ENCODE measurements at places on chromosomes 11 and 22.

DNA sequence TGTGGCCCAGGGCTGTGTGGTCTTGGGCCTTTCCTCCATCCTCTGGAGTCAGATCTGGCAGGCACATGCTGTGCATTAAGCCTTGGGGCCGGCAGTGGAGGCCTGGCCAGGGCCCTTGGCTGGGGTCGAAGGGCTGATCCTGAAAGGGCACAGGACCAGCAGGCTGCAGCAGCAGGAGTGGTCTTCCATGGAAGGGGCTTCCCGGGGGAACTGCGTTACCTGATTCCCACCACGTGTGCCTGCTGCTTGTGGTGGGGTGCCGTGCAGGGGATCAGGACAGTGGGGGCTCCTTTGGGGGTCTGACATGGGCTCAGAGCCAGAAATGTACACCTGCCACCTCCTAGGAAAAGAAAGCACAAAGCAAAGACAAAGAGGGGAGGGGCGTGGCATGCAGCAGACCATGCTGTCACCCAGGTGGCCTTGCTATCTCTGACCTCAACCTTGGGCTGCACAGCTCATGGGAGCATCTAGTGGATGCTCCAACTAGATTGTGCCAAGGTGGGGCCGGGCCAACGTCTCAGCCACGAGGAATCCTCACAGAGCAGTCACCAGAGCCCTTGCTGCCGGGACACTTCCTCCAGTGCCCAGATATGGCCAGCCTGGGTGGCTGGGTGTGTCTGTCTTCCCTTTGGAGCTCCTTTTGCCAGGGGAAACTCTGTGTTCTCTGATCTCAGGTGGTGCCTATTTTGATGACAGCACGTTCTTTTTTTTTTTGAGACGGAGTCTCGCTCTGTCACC lies 17.9 kb upstream of the YPEL1 start:
- DNase-seq: no peak

- no peak for DNase-seq
Observed at GRCh38 chr11:66569076-66569475, 670 bp upstream of the CTSF start.

DNA sequence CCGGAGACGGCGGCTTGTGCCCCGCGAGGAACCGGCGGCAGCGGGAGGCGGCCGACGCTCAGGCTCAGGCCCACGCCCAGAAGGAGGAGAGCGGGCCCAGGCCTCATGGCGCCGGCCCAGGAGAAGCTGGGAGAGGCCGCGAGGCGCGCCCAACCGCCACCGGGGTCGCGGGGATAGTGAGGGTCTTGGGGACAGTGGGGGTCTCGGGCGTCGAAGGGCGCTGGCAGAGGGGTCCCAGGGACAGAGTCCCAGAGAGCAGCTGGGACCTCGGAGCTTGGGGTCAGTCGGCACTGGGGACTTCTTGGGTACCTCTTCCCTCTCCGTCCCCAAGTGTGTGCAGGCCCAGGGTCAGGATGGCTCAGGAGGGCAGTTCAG lies at the start of gene PKDREJ:
PKDREJ (minus strand) TSS at position 128 of the 375 bp plus-strand sequence; CDS start at position 107, 21 bp downstream.
- DNase-seq: no peak

DNA sequence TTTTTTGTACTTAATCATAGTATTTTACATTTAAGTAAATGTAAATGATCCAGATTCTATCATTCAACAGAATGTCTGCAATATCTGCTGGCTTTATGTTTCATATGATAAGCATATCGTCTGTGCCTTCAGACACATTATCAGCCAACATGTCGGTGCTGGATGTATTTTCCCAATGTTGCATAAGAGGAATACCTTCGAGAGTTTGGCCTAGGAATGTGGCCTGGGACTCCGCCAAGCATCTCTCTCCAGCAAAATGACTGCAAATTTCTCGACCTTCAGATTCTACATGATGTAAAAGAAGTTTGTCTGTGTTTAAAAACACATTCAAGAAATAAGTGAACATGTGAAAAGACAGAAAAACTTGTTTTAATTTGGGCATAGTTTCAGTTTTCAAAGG lies 6.9 kb downstream of the BDNF start:
- DNase-seq: no peak

GRCh38 chr11:29352273-29352795 lies 664.5 kb downstream of the KCNA4 start:
- DNase-seq: no peak

DNA sequence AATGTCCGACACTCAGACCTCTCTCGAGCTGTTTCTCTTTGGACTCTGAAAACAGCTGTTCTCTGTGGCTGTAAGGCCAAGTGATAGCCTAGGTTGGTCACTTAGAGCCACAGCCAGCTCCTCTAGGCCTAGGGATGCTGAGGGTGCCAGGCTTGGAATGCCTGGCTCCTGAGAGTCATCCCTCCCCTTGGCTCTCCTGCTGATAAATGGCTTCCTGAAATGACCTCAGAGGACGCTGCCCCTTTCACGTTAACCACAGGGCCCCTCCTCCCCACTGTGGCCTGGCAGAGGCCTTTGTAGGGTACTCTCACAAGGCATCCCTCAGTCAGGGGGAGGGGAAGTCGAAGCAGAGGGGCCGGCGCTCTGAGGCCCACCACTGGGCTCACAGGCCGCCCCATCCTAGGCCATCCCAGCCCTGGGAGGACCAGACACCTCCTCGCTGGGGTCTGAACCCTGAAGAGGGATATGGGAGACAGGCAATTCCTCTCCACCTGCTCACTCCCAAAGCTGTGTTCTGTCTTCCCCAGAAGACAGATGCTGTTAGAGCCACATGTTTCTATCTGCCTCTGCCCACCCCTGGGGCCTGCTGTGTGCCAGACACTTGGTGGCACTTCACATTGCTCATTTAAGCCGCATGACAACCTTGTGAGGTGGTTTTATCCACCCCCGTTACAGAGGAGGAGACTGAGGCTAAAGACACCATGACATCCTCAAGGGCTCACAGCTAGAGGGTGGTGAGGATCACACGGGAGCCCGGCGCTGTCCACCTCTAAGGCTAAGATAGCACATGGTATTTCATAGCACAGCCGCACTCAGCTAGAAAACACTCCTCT lies 50.9 kb downstream of the ARFGAP3 start:
- DNase-seq: no peak
